ENCODE measurements at places on chromosomes 1 and 21.

DNA sequence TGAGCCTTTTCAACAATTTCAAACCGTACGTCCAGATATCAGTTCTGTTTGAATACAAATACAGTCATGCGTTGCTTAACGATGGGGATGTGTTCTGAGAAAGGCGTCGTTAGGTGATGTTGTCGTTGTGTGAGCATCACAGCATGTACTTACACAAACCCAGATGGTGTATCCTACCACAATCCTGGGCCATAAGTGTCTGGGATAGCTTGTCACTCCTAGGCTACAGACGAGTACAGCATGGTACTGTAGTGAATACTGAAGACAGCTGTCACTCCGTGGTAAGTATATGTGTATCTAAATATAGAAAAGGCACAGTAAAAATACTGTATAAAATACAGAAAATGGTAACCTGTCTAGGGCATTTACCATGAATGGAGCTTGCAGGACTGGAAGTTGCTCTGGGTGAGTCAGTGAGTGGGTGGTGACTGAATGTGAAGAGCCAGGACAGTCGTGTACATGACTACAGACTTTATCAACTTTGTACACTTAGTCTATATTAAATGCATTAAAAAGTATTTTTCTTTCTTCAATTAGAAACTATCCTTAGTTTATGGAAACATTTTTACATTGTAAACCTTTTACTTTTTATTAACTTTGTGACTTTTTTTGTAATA is 10.5 kb upstream of the OR2W3 start:
- DNase-seq = no peak

- DNase-seq = no peak
These were observed 98.1 kb downstream of the PRDM2 start for GRCh38 chr1:13798120-13798519.

- no peak for DNase-seq
These were observed 34.5 kb downstream of the EBNA1BP2 start for GRCh38 chr1:43137445-43138052.

DNA sequence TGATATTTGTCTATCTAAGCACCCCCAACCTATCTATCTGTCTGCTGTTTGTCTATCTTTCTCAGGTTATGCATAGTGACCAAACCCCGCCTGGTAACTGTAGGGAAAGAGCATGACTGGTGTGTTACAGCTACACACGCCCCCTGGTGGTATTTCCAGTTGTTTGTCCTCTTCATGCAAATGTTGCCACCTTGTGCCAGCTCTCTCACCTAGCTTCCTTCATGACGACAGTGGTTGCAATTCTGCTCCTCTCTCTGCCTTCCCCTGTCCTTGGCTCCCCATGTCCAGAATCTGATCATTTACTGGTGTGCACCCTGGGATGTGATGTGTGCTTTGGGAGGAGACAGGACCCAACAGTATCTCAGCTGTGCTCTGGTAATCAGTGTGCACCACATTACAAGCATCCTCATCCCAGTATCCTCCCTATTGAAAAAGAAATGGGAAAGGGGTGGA is 8.1 kb upstream of the INKA2 start:
- peak; percentile 73 for DNase-seq

DNA sequence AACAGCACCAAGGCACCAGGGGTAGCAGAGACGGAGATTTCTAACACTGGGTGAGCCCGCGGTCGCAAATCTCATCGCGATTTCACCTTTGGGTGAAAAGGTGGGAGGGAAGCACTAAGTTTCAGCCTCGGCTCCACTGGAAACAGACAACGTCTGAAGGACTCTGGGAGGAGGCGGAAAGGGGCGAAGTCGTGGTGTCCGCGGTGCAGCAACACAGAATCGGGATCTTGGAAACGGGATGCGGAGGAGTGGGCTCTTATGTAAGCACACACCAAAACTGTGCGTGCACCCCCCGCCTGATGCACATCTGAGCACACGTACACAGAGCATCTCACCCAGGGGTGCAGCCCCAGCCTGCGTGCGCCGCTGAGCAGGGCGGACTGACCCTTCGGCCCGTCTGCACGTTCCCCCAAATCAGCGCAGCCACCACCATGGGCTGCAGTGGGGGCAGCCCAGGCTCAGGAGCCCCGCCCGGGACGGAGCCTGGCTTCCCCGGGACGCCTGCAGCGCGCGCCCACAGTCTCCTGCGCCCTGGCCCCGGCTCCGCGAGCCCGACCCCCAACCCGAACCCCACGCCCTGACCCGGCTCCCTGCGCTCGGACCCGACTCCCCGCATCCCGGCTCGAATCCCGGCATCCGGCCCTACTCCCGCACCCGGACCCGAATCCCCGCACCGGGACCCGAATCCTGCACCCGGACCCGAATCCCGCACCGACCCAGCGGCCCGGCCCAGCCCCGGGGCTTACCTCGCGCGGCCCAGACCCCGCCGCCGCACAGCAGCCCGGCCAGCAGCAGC is 670 bp downstream of the CLSTN1 start:
- DNase-seq = no peak

DNA sequence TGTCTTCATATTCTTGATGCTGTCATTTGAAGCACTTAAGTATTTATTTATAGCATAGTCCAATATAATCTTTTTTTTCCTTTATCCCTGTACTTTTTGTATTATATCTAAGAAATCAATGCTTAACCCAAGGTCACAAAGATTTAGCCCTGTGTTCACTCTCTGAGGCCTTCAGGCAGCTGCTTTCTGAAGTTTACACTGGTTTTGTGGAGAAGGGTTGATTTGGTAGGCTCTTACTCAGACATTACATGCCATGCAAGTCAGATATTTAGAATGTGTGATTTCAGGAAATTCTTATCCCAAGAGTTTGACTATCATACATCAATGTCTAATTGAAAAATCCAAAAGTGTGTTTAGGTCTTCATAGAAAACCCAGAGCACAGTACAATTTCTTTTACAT is 56.3 kb downstream of the PALMD start:
- no peak for DNase-seq

DNA sequence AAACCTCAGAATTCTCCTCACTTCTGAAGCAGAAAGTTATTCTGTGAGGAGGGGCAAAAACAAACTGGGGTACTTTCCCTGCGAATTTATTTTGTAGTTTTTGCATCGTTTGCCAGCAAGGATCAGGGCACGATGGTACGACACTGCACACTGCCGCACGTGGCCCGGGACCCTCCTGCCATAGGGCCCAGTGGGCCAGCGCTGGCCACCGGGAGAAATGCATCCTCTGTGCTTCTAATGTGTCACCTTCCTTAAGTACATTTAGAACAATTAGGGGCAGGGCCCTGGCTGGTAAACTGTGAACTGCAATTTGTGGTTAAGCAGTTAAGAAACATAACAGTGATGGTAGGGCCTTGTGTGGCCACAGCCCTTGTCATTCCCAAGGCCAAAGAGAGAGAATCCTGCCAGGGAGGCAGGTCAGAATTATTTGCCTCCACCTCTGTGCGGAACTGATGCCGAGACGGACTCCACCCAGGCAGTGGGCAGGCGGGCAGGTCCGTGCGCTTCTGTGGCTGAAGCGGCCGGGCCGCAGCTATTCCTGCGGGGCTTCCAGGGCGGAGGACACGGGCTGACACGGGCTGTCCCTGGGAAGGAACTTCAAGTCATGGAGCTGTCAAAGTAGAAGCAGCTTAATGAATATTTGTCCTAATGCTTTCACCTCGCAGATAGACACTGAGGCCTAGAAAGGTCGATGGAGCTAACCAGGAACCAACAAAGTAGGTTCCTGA is 12.5 kb downstream of the GPR137B start:
- no peak for DNase-seq

GRCh38 chr1:214791961-214792360 is 189.0 kb downstream of the CENPF start:
- DNase-seq = peak; percentile 21

DNA sequence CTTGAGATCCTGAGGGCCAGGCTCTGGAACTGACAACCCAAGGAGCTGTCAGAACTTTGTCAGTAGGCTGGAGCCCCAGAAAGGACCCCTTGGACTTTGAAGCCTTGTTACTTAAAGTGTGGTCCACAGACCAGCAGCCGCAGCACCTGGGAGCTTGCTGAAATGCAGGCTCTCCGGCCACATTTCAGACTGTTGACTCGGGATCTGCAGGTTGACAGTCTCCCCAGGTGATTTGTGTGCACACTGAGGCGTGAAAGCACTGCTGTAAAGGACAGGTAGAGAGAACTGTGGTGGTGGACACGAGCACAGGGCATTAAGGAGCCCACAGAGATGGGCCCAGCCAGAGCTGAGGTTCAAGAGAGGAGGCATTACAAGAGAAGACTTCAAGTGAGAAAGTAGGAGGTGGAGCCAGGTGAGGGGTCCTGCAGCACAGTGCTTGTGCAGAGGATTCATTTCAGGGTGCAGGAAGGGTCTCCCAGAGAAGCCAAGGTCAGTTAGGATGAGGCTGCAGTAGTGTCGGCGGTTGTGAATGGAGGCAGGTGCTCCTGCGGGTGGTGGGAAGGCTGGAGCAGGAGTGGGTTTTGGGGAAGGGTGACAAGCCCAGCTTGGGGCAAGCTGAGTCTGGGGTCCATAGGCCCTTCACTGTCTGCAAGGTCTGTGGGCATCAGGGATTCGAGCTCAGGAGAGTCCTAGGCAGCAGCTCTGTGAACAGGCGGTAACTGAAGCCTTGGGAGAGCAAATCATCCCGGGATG is 4.6 kb downstream of the HYI start:
- no peak for DNase-seq

DNA sequence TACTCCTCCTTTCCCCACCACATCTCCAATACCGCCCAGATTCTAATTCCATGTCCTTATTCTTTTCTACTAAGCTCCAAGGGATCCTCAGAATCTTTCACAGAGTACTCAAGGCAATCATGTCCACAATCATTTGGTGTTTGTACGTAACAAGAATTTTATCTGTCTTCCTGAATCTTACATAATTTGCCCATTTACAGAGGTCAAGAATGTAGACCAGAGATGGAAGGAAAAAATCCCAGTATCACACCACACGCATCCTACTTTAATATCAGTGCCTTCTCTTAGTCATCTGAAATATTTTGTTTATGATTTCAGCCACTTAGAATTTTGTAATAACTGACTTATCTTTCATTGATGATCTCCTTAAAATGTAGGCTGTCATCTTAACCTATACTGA is 366.0 kb upstream of the LRRC7 start:
- no peak for DNase-seq

DNA sequence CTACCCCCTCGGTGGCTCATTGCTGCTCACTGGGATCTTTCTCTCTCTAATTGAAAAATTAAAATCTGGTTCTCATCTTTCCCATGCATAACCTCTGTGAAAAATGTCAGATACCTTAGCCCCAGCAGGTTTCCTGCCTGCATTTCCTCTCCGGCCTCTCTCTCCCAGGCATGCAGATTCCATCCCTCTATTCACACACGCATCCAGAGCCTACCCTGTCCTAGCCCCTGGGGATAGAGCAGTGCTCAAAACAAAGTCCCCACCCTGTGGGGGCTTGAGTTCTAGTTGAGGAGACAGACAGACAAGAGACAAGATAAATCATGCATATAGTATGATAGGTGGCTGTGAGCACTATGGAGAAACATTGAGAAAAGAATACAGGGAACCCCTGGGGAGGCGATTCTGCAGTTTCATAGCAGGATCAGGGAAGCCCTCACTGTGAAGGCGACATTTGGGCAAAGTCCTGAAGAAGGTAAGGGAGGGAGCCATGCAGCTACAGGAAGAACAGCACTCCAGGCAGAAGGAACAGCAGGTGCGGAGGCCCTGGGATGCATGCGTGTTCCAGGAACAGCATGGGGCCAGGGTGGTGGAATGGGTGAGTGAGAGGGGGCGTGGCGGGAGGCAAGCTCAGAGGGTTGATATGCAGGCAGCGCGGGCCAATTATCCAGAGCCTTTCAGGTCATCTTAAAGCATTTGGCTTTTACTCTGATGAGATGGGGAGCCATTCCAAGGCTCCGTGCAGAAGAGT is 3.5 kb upstream of the BSND start:
- DNase-seq = no peak

DNA sequence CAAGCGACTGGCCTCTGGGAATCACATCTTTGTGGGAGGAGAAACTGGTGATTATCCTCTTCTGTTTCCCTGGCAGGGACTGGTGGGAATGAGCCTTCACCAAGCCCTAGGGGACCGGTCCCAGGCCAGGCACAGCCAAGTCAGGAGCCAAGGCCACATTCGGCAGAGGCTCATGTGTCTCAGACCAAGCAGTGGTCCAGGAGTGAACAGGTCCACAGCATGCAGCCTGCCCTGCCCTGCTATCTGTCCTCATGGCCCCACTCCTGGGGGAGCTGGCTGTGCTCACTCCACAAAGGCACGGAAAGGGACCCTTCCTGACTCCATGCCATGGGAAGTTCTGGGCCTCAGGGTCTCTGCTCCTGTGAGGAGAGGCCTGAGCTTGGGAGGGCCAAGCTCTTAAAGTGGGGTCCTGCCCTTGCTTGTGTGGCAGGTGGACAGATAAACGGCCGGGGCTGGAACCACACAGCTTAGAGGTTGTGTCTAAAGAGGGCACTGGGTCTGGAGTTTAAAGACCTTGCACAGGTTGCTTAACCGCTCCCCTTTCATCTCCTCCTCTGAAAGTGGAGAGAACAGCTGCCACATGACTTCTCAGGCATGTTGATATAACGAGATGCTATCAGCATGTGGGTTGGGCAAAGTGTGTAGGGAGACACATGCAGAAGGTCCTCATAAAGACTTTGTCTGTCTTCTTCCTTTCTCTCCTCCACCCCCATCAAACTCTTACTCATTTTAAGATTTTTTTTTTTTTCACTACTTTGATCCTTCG is 57.5 kb downstream of the CASQ2 start:
- DNase-seq = no peak

- no peak for DNase-seq
These were observed 187.1 kb upstream of the COA6 start for GRCh38 chr1:234186037-234186688.

Measured in HFFc6 (cell line).